ENCODE measurements at places on chromosomes 3 and 15. TPM values are rescaled to one million over a fixed set of nuclear protein-coding genes. Genes with fewer than 3 reads are reported as not detected.

RTP3 gene
- total RNA-seq: not detected

MEGF11 gene
- not detected for total RNA-seq

CHRNA7 gene
- not detected for total RNA-seq

TGM4 gene
- total RNA-seq: under 0.01 TPM

CLDN1 gene
- total RNA-seq: 0.59 TPM

ZNF502 gene
- total RNA-seq: 5.3 TPM

SI gene
- not detected for total RNA-seq

TAGLN3 gene
- total RNA-seq: 0.39 TPM

ZNF385D gene
- not detected for total RNA-seq

DISP2 gene
- 0.59 TPM for total RNA-seq
